Fibroblast of skin of left quadriceps (primary cell): ENCODE measurements at places on chromosomes 2 and 18.

DNA sequence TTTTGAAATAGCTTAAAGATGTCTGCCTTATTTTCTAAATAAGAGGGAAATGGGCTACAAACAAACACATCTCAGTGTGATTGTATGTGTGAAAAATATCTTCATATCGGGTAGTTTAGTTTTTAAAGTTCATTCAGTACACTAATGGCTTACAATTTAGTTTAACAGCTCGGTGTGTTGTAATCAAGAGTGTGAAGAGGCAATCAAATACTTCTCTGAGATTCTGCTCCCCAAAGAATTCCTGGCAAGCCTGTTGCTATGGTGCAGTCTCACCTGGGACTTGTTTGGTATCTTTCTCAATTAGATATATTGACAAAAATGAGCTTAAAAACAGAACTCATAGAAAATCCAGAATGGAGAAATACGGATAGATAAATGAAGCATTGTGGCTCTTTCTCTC, 99.4 kb downstream of the PKP4 start:
- DNase-seq = no peak

DNA sequence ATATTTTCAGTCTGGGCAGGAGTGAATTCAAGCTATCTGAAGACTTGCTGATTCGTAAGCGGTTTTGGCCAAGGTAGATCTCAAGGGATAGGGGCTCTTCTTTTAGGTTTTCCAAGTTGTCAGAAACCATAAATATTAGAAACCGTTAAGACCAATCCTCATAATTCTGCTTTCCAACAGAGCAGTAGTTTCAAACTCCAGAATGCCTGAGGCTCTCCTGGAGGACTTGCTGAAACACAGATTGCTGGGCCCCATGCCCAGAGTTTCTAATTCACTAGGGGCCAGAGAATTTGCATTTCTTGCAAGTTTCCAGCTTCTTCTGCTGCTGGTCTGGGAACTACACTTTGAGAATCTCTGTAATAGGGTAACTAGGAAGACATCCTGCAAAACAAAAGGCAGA, 1855.7 kb upstream of the CELF4 start:
- DNase-seq = peak; percentile 2

DNA sequence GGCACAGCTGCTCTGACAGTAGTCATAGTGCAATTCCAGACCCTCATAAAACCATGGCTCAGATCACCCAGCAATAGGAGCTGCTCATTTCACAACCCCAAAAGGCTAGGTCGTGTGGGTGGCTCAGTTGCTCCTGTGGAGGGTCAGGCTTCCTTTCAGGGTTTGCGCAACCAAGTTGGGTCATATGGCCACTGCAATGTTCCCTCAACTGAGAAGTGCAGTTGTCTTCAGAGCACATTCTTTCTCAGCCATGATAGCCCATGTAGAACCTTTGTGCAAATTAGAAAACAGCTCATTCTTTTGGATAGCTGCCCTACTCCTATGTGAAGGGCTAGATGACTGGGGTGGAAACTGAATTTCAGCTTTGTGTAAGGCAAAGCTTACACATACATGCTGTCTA, 3.2 kb downstream of the SERPINB13 start:
- DNase-seq = no peak

DNA sequence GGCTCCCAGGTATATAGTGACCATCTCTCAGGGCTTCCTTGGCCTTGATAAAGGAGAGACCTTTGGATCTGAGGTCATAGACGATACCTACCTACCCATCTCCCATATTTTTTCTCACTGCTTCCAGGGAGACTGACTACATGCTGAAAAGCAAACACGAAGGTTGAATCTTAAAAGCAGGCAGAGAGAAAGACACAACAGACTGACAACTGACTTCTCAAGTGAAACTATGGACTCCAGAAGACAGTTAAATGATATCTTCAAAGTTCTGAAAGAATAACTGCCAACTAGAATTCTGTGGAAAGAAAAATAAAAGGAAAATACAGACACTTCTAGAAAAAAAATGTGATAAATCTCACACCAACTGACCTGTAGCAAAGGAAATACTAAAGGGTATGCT, 76.5 kb upstream of the HAAO start:
- DNase-seq = no peak

GRCh38 chr2:167487728-167488127, 599.4 kb downstream of the XIRP2 start:
- no peak for DNase-seq

- DNase-seq = peak; percentile 91
Measured at GRCh38 chr2:144414324-144414845, 105.5 kb downstream of the ZEB2 start.

DNA sequence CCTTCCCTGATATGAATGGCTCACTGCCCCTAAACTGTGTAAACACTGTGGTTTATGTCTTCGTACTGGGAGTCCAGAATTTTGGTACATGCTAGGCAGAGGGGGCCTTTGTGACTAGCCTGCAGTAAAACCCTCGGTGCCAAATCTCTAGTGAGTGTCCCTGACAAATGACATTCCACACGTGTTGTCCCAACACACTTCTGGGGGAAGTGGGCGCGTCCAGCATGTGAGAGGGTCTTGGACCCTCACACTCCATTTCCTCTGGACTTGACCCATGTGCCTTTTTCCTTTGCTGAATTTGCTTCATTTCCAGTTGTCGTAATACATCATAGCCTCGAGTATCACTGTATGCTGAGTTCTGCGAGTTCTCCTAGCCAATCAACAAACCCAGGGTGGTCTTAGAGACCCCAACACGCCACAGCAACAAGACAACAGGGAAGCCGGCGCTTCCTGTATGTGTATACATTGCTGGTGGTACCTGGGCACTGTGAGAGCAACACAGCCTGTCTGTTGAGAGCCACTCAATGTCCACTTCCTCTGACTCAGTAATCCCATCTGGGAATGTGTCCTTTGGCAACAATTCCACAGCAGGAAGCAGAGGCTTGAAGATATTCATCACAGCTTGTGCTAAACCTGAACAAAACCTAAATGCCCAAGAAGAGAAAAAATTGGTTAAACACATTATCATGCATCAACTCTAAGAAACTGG, 26.9 kb upstream of the SLC66A3 start:
- DNase-seq = no peak
